Activated CD4-positive, alpha-beta T cell treated with anti-CD3 and anti-CD28 coated beads for 1 hour (primary cell): ENCODE measurements at places on chromosomes 4 and X.

DNA sequence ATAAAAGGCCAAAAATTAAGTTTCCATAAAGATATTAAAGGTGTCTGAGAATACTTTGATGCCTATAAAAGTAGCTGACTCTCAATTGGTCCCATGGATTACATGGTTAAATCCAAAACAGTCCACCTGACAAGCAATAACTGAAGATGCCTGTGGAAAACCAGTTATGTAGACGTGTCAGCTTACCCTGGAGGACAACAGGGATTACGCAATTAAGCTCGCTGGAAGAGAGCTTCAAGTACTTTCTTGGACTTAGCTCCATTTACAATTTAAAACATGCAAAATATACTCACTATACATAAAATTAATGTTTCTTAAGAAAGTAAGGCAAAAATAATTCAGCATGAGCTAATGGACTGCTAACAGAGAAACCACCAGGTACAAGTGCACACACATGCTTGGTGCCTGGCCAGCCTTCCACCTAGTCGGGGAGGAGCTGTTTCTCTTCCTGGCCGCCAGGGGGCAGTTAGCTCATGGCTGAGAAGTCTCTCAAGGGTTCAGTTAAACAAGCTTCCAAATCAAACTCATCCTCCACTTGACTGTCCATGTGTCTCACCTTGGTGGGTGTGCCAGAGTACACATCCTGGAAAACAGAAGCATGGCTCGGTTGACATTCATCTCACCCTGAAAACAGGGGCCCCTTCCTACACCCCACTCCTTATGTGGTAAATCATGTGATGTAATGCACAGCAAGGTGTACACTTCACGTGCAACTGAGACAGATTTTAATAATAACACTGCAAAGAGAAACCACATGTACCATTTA is 9.2 kb upstream of the FAM53A start:
- peak; percentile 74 for DNase-seq

DNA sequence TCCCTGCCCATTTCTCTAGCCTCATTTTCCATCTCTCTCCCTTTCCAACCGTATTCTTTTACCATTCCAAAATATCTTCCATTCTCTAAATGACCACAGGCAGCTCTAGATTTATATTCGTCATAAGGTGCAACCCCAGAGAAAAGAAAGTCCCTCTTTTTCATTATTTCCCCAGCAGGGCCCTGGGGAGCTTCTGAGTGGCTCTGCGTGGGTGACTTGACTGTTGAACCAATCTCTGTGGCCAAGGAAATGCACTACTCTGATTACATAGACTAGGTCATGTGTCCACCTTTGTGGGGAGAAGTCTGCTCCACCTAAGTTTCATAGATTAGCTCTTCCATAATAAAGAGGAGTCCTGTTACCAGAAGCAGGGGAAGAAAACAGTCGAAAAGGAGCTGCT is 51.4 kb downstream of the ATOH1 start:
- DNase-seq, result no peak

- DNase-seq, result peak; percentile 67
These were observed at the start of gene BCOR for GRCh38 chrX:40097504-40098263. TSS of gene BCOR (minus strand) at chrX:40097958. CDS start at chrX:40077929, 20,029 bp downstream.

DNA sequence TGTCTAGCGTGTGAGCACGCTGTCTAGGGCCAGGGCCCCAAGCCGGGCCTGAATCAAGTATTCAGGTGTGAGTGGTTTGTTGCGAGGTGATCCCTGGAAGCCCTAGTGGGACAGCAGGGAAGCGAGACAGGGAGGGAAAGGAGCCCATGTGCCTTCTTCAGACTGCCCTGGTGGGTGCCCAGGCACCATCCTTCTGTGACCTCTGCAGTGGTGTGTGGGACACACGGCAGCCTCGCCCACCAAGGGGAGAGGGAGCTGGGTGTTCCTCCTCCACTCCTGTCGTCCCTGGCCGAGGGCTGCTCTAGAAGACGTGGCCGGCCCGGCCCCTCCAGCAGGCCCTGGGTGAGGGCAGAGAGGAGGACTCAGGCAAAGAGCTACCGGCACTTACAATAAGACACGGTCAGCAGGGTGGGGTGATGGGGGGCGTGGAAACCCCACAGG is 47.4 kb downstream of the HTRA3 start:
- DNase-seq, result peak; percentile 2

DNA sequence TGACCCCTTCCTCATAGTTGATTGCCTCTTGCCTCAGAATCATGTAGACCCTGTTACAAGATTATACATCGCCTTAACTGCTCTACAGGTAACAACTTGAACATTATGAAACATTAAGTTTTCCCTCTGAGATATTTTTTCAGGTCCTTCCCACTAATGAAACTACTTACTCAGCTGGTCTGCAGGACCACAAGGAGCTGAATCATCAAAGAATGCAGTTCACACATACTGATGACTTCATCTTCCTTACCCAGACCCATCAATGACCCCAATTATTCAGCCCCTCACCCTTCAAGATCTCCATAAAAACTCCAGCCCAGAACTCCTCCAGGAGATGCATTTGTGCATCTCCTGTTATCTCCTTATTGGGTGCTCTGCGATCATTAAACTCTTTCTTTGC is 720.9 kb downstream of the RAPGEF2 start:
- no peak for DNase-seq

DNA sequence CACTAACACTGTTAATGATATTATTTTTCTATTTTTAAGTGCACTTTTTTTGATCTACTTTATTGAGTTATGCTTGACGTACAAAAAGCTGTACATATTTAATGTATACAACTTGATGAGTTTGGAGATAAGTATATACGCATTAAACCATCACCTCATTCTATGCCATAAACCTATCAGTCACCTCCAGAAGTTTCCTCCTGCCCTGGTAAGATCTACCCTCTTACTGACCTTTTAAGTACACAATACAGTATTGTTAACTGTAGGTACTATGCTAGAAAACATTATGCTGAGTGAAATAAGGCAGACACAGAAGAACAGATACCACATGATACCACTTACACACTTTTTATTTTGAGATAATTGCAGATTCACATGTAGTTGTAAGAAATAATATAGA is 36.9 kb downstream of the INTS6L start:
- no peak for DNase-seq

DNA sequence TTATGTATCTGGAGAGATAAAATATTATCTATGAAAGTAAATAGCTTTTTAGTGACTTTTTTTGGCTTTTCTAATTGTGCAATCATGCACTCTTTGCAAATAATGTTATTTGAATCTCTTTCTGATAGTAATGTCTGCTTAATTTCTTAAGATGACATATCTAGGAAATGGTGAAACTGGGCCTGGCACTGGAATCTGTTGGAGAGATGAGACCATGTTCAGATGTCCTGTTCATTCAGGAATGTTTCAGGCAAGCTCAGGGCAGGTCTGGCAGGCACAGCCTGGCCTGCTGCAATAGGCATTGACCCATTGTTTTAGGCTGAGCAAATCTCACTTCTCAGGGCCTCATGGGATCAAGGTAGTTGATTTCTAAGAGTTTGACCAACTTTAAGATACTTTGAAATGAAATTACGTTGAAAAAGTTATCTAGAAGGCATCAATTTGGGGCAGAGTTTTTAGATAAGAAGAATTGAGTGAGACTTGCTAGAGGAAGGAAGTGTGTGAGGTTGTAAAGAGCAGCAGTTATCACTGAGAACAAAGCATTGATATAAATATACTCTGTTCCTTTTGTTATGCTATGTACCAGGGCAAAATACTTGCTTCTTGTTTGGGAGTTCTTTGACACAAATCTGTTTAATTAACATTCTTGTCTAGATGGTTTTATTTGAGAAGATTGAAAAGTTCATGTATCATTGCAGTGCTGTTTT is 133.0 kb upstream of the LEF1 start:
- DNase-seq, result no peak

GRCh38 chr4:128290526-128290925 is 2.9 kb upstream of the PGRMC2 start:
- DNase-seq, result no peak

DNA sequence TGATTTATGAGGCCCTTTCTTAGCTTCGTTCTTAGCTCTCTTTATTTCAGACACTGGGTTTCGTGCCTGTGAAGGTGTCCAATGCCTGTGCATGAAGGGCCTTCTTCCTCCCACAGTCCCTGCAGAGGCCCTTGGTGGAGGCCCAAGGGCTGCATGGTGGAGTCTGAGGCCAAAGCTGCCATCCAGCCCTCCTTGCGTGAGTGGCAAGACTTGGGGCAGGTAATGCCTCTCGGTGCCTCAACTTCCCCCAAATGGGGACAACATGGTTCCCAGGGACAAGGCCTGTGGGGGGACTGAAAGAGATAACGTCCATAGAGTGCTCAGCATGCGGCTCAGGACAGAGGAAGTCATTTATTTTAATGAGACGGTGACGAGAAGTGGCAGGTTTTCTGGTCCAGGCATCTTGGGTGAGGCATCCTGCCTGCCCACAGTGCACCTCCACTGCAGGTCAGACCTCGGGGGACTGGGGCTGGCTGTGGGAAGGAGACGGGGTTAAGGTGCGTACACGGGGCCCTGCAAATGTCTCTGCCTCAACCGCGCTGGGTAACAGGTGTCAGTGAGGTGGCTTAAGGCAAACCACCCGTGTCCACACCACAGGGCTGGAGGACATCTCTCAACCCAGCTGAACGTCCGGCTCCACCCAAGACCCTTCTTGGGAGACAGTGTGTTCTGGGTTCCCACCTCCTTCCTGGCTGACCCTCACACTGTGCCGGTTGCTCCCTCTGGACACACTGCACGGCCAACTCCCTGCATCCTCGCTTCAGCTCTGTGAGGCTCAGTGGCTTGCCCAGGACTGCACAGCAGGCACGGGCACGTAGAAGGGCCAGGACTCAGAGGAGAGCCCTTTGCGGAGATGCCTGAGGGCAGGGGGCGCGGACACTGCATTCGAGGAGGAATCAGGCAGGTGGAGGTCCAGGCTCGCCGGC is 50.5 kb downstream of the PSAPL1 start:
- DNase-seq, result no peak

- DNase-seq, result no peak
These were observed 72.7 kb upstream of the HGFAC start for GRCh38 chr4:3368841-3369760.

DNA sequence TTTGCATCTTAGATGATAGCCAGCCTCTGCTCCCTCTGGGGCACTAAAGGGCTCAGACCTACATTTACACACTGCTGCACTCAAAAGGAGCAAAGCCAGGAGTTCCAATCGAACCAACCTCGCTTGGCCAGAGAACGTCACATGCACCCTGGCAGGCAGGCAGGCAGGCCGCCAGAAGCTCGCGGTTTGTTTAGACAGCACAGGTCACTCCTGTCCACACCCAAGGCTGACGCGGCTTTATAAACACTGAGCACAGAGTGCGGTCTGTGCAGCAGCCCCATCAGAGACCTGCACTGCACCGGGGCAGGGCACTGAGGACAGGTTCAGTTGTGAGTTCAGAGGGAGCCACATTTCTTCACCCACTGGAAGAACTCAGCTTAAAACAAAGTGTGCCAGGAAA is 143.9 kb downstream of the BCOR start:
- DNase-seq, result no peak

- DNase-seq, result no peak
These were observed 152.8 kb downstream of the ENPP6 start for GRCh38 chr4:184064877-184065276.

DNA sequence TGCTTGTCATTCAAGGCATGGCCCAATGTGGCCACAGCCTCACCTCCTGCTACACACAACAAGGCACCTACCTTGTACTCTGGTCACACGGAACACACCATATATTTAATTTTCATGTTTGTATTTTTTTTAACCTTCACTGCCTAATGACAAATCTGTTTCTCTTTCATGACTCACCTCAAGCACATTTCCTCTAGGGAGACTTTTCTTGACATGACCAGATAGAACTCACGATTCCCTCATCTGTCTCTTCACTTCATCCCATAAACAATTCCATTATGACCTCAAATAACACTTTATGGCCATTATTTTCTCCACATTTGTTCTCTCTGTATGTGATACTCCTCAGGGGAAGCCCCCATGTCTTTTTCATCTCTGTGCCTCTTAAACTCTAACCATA is 11.1 kb downstream of the DRP2 start:
- DNase-seq, result no peak

DNA sequence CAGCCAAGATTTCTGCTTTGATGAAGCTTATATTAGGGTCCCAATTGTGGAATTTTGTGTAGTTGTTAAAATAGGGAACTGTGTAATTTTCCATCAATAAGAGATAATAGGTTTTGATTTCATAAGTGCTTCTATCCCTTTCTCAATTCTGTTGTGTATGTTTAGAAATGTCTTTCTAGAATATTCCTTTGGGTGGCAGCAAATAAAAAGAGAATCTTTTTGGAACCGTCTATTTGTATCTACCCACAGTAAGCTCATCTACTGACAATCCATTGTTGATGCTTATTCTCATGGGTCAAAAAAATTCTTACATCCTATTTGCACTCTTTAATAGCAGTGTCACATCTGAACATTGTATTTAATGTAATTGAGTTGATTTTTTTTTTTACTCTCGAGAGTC is 61.7 kb downstream of the TMA16 start:
- no peak for DNase-seq

DNA sequence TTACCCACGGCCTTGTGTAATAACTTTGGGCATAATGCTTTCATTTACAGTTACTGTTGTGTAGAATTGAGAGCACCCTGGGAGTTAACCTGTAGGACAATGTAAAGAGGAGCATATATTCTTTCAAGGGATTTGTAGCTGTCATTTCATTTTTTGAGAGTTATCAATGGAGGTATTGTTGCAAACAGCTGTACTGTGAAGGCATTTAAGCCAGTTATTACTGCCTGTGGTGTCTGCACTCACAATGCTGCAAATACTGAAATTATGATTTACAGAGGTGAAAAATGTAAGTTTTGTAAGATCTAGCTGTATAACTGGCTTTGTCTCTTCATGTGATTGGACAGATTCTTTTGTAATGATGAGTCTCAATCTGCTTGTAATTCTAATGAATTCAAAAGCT is 131.5 kb upstream of the FAT1 start:
- no peak for DNase-seq

DNA sequence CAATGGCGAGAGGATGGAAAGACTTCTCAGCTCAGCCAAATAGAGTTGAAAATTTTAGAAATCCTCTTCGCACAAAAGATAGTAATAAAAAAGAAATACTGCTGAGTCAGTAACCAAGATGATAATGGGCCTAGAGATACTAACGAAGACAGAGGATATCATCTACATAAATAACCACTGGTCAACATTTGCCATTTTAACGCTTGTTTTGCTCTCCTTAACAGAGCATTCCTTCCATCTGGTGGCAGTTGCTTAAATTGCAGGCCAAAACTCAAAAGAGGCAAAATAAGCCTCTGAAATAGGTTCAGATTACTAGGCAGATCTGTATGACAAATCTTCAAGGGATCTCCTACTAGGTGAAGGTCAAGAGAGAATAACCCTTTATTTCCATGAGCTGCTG is 51.7 kb upstream of the MCF2 start:
- DNase-seq, result no peak

DNA sequence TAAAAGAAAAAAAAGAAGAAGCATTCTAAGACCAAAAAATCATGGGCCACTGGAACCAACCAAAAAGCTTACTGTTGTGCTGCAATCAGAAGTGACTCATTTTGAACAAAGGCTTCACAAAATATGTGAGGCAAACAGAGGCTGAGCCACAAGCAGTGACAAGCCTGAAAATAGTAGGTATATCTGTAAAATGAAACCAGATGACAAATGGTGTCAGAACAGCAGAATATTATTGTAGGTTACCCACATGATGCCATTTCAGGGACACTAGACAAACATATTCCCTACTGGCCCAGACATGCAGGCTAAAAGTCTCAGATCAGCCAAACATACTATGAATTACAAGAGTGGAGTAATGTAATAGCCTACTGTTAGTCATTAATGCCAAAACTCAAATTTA is 1301.8 kb upstream of the DIAPH2 start:
- no peak for DNase-seq
